ENCODE measurements at places on chromosomes 6 and 20.

- no peak for ATAC-seq
These were observed 12.1 kb downstream of the APMAP start for GRCh38 chr20:24980291-24981053.

DNA sequence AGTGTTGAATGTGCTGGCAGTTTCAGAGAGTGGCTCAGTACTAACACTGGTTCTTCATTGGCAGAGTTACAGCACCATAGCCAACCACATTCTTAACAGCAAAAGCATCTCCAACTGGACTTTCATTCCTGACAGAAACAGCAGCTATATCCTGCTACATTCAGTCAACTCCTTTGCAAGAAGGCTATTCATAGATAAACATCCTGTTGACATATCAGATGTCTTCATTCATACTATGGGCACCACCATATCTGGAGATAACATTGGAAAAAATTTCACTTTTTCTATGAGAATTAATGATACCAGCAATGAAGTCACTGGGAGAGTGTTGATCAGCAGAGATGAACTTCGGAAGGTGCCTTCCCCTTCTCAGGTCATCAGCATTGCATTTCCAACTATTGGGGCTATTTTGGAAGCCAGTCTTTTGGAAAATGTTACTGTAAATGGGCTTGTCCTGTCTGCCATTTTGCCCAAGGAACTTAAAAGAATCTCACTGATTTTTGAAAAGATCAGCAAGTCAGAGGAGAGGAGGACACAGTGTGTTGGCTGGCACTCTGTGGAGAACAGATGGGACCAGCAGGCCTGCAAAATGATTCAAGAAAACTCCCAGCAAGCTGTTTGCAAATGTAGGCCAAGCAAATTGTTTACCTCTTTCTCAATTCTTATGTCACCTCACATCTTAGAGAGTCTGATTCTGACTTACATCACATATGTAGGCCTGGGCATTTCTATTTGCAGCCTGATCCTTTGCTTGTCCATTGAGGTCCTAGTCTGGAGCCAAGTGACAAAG is 17.0 kb upstream of the ADGRF4 start:
- ATAC-seq = peak; percentile 45

DNA sequence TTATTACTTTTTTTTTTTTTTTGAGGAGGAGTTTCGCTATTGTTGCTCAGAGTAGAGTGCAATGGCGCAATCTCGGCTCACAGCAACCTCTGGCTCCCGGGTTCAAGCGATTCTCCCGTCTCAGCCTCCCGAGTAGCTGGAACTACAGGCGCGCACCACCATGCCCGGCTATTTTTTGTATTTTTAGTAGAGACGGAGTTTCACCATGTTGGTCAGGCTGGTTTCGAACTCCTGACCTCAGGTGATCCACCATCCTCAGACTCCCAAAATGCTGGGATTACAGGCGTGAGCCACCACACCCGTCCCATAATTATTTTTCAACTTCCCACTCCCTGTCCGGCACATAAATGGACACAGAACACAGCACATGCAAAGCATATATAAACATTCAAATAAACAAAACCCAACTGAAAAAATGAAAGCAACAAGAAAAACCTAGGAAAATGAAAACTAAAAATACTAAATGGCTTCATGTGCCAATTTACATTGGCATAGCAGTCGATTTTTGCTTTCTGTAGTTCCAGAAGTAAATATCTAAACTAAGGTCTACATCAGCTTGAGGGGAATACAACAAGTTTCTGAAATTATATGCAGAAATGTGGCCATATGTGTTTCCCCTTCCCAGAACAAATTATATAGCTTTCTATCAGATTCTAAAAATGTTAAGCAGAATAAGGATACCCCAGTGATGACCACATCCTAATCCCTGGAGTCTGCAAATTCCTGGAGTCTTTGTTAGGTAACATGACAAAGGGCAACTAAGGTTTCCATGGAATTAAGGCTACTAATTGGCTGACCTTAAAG is 113.9 kb downstream of the HFE start:
- ATAC-seq = no peak

GRCh38 chr6:11172501-11173327 is 59.8 kb downstream of the NEDD9 start:
- ATAC-seq = peak; percentile 11

- ATAC-seq = no peak
These were observed 222.6 kb upstream of the QKI start for GRCh38 chr6:163191704-163192537.

- ATAC-seq = no peak
These were observed 160.4 kb downstream of the TASP1 start for GRCh38 chr20:13478366-13478765.

GRCh38 chr20:21503345-21503744 is 10.5 kb downstream of the NKX2-2 start:
- ATAC-seq = no peak

DNA sequence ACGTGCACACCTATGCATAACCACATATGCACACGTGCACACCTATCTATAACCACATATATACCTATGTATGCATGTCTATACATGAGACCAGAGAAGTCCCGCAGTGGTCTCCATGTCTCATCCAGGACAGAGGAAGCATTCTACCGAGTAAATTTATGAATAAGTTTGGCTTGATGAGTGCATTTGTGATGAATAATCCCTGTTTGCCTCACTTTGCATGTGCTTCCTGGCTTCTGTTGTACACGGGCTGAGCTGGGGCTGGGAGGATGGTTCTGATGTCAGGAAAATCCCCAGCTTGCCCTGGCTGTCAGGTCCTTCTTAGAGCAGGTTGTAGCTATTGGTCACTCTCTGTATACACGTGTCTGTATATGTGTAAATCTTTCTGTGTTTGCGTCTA is 157.6 kb upstream of the RPS6KA2 start:
- no peak for ATAC-seq

DNA sequence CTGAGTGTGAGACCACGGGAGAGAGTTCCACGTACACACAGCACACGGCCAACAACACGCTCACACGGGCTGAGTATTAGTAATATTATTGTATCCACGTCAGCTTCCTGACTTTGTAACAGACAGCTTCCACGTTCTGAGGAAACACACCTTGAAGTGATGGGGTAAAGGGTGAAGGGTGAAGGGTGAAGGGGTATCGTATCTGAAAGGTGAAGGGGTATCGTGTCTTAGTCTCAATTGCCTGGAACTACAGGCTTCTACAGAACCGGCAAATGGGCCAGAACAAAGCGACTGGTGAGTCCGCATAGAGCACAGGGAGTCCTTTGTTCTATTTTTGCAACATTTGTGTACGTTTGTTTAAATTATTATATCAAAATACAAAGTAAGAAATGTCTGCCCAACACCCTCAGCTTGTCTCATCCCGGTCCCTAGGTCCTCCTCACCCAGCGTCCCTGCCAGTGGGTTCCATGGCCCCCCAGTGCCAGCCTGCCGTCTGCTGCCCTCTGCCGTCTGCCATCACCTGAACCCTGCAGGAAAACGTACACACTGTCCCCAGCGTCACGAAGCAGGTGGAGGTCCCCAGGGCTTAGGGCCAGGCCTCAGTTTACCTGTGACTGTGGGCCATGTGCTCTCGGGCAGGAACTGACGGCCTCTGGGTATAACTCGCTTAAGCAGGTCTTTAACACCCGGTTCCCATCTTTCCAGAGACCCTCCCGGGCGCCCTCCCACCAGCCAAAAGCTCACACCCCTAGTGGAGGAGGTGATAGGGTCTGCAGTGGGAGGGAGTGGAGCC is 4.4 kb upstream of the HELZ2 start:
- ATAC-seq = no peak

GRCh38 chr6:37097335-37097734 is 72.6 kb upstream of the PIM1 start:
- ATAC-seq = no peak

GRCh38 chr6:97665446-97665845 is 382.4 kb upstream of the MMS22L start:
- no peak for ATAC-seq

DNA sequence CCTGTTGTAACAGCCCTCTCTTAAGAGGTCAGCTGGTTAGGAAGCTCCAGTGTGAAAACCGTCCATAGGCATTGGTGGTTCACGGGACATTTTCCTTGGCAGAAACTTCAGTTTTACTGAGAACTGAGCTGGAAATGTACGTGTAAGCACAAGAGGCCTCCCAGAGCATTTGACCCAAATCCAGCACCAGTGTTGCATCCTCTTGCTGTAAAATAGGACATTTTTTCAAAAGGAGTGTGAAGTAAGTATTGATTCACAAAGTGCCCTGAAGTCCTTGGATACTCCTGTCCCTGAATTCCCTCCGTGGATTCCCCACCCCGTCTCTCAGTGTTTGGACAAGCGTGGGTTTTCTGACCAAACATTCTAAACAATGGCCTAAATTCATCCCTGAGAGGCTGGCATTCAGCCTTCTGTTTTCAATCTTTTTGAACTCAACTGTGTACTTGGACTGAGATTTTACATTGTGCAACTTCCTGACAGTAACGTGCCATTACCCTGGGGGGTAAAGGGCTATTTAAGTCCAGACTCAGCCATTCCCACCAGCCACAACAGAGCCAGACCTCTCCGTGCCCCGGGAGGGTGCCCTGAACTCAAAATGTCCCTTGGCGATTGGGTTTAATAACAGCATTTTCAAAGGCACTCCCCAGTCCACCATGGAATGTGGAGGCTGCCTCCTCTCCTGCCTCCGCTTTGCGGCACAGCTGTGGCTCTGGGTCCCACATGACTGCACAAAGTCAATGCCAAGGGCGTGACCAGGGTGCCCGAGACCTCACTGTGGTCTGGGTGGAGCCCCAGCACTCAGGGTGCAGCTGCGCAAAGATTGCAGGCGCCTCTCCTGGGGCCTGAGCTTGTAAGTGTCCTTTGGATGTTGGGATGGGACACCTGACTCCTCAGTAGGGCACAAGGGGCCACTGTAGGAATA is 92.7 kb upstream of the AFDN start:
- peak; percentile 46 for ATAC-seq

DNA sequence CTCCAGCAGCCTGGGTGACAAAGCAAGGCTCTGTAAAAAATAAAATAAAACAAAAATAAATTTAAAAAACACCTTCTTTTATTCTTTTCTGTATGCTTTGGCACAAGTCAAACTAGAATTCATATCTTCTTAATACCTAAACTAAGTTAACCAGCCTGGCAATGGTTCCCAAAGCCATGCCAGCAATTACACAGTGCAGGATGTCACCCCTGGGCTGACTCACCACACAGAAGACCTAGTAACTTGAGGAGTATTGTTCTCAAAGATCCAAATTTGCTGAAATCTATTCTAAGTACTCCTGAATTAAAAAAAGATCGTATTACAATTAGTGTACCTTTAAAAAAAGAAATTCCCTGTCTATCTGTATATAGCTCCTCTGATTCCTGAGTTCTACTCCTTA is 162.7 kb upstream of the SGK1 start:
- ATAC-seq = peak; percentile 68

DNA sequence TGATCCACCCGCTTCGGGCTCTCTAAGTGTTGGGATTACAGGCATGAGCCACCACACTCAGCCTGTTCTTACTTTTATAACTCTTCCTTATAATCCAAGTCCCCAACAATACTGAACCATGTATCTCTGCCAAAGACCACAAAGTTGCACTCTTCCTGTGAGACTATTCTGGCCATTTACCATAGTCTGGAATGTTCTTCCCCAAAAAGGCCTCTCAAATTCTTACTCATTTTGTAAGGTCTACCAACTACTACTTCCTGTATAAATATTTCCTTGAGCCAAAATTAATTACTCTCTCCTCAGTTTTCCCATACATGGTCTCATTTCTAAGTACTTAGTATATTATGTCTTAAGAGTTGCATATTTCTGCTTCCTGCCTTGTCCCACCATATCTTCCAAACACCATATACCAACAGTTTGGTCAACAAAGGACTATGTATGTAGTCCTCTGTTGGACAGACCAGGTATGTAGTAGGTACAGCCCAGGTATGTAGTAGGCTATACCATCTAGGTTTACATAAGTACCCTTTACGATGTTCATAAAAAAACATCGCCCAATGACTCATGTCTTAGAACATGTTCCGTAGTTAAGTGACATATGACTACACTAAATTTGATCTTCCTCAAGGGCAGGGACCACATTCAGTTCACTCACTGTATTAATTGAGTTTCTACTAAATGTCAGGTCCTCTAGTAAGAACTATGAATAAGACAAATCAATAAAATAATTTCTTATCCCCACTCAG is 22.0 kb downstream of the RANBP9 start:
- ATAC-seq = peak; percentile 39

DNA sequence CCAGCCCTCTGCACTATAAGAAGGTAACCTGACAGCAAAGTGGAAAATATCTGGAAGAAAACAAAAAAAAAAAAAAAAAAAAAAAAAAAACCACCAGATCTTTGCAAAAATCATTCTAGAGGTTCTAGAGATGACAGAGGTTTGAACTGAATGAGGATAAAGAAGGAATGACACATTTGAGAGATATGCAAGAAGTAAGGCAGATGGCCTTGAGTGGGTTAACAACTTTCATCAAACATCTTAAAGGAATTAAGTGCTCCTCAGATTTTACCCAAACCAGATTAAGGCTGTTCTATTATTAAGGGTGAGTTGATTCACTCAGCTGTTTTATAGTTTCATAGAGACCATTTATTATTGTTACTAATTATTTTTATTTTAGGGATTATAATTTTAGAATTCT is 62.0 kb downstream of the RSPO3 start:
- no peak for ATAC-seq

- ATAC-seq = no peak
These were observed 441.9 kb downstream of the CD109 start for GRCh38 chr6:74137911-74138310.

- no peak for ATAC-seq
These were observed 8.9 kb downstream of the TGIF2 start for GRCh38 chr20:36582322-36582721.

DNA sequence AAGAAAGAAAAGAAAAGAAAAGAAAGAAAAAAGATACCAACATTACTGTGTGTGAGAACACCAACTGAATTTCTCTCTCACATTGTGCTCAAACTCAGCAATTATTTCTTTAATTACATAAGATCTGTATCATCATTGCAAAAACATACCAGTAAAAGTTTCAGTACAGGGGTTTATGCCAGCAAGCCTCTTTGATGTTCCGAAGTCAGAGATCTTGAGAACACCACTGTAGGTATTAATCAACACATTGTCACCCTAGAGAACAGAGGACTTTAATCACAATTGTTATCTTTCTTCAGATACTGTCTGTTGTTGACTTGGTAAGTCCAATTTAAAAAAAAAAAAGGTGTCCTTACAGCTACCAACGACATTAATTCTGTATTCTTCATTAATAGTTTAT is 60.9 kb upstream of the MAP7 start:
- no peak for ATAC-seq

- ATAC-seq = no peak
These were observed 106.3 kb downstream of the NKAIN2 start for GRCh38 chr6:123909989-123910388.

DNA sequence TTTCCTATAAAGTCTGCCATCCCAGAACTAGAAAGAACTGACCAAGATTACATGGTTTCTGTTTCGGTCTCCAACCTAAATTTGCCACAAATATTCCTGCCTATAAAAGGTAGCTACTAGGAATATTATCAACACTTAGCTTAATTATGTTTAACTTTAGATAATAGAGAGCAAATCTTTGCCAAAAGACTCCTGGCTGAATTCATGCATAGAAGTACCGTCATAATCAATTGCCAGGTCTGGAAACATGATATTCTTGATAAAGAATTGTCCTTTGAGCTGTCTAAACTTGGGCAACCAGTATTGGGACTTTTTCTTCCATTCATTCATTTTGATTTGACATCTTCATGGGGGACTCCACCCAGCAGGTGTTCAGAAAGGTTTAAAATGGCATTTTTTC is 22.4 kb downstream of the CALHM6 start:
- no peak for ATAC-seq

- ATAC-seq = peak; percentile 82
These were observed 36.2 kb downstream of the GNAS start for GRCh38 chr20:58888521-58889333.

GRCh38 chr6:160258346-160259142 is at the start of gene SLC22A2:
TSS of gene SLC22A2 (minus strand) at chr6:160258821. CDS start at chr6:160258757, 64 bp downstream.
- ATAC-seq = peak; percentile 19

GRCh38 chr6:10526156-10526555 is 5.0 kb downstream of the GCNT2 start:
- no peak for ATAC-seq
